ENCODE measurements at places on chromosomes 7 and 10.

GRCh38 chr7:158689488-158689887 is 15.1 kb downstream of the NCAPG2 start:
- DNase-seq = no peak

DNA sequence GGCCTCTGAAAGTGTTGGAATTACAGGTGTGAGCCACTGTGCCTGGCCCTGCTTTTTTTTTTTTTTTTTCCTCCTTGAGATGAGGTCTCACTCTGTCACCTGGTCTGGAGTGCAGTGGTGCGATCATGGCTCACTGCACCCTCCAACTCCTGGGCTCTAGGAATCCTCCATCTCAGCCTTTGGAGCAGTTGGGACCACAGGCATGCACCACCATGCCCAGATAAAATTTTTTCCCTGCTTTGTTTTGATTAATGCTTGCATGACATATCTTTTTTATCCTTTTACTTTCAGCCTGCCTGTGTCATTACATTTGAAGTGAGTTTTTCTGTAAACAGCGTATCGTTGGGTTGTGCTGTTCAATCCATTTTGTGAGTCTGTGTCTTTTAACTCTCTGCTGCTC is 97.0 kb downstream of the ANKRD61 start:
- no peak for DNase-seq

GRCh38 chr7:29563590-29564495 is at the start of gene PRR15:
PRR15 (plus strand) TSS chr7:29563835; CDS start chr7:29566330, 2,495 bp downstream.
- DNase-seq = no peak

GRCh38 chr7:22256541-22257096 is 100.3 kb downstream of the RAPGEF5 start:
- DNase-seq = no peak

DNA sequence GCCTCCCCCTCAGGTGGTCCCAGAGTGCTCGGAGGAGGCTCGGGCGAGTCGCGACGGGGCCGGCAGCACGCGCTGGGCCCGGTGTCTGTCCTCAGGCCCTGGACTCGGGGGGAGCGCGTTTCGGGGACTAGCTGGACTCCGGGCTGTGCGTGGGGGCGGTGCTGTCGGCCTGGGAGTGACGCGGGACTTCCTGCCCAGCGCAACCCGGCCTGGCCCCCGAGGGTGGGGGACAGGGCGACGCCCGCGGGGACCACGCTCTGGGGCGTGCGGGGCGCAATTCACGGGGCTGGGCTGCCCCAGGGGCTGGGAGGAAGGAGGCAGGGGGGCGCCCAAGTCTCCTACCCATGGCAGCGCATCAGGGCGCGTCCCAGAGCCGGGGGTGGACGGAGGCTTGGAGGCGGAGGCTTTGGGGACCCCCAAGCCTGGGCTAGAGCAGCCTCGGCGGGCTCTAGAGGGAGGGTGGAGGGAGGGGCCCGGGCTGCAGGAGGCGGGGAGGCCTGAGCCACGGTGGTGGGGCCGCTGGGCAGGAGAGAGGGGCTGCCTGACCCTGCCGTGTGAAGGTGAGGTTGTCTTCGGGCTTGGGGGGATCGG is 2.3 kb upstream of the VENTX start:
- no peak for DNase-seq

DNA sequence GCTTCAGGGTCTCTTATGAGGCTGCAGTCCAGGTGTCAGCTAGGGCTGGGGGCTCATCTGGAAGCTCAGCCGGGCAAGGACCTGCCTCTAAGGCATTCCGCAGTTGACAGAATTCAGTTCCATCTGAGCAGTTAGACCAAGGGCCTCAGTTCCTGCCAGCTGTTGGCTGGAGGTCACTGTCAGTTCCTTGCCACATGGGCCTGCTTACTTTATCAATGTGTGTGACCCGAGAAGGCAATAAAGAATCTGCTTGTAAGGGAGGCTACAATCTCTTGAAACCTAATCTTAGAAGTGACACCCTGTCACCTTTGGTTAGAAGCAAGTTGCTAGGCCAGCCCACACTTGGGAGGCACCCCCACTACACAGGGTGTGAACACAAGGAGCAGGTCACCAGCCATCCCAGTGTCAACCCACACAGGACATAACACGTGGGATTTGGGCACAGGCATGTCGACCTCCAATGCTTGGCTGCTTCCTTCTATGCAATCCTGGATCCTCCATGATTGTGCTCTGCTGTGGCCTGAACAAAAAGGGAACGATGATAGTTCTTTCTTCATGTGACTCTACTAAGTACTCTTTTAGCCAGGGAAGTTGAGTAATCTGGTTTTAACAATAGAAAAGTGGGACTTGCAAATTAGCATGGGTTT is 41.8 kb downstream of the MTURN start:
- DNase-seq = no peak

GRCh38 chr7:105773030-105773460 is 103.4 kb downstream of the ATXN7L1 start:
- no peak for DNase-seq

DNA sequence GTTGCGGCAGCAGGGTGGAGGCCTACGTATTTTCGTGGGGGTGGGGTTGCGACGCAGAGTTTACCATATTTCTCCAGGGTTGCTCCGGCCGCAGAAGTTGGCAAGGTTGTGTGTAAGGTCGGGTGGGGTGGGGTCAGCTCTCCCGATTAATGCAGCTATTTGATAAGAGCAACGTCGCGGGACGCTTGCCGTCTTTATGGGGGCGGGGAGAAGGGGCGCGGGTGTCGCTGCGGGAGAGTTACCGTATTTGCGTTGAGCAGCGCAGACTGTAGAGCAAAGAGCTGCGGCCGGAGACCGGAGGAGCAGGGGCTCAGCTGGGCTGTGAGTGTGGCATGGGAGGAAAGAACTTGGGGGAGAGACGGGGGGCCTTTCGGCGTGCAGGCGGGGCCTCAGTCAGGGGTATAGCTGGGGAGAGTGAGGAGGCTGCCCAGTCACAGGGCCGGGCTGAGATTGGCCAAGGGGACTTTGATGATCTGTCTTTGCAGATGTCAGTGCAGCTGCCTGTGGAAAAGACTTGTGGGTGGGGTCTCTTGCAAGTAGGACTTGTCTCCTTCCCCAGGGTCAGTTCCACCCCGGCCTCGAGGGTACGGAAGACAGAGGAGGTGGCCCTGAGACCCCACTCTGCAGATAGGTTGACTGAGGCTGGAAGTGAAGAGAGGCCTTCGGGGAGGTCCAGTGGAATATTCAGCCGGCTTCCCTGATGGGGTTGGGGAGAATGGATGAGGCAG is 26.6 kb downstream of the ZNF775 start:
- no peak for DNase-seq

GRCh38 chr10:123395906-123396305 is 241.7 kb downstream of the BUB3 start:
- DNase-seq = no peak
